Foreskin keratinocyte (primary cell): ENCODE measurements at places on chromosomes 4 and X. TPM values are rescaled to one million over a fixed set of nuclear protein-coding genes. Genes with fewer than 3 reads are reported as not detected.

Gene PPP4R3C
- not detected in 2 replicates for total RNA-seq

Gene PABPC1L2A
- not detected in 2 replicates for total RNA-seq

Gene GRID2
- total RNA-seq = not detected in 2 replicates

Gene ATP8A1
- 0.14 and 0.20 TPM in 2 replicates for total RNA-seq

Gene MAB21L2
- not detected in 2 replicates for total RNA-seq

Gene HUWE1
- 107 and 108 TPM in 2 replicates for total RNA-seq

Gene TDO2
- not detected in 2 replicates for total RNA-seq

Gene FAM53A
- 0.74 and 1.3 TPM in 2 replicates for total RNA-seq

Gene CPZ
- not detected in 2 replicates for total RNA-seq

Gene TRPC3
- total RNA-seq = not detected in 2 replicates

Gene DRD5
- not detected in 2 replicates for total RNA-seq

Gene ENPEP
- total RNA-seq = under 0.01 TPM in 1 of 2 replicates, not detected in the other

Gene TEC
- total RNA-seq = 0.07 and 0.24 TPM in 2 replicates

Gene FAT4
- 1.4 and 1.5 TPM in 2 replicates for total RNA-seq

Gene SPCS3
- total RNA-seq = 96.6 and 97.4 TPM in 2 replicates

Gene MTTP
- 0.21 TPM in 1 of 2 replicates, not detected in the other for total RNA-seq

Gene HERC6
- 34.5 and 39.8 TPM in 2 replicates for total RNA-seq

Gene SULT1E1
- total RNA-seq = 0.81 and 3.7 TPM in 2 replicates

Gene NCAPG
- 43.4 and 55.2 TPM in 2 replicates for total RNA-seq

Gene RBM41
- 16.0 and 16.5 TPM in 2 replicates for total RNA-seq

Gene CENPVL2
- not detected in 2 replicates for total RNA-seq

Gene KCNIP4
- total RNA-seq = not detected in 2 replicates

Gene ASB11
- not detected in 2 replicates for total RNA-seq

Gene ITIH6
- total RNA-seq = not detected in 2 replicates

Gene DCAF8L2
- not detected in 2 replicates for total RNA-seq

Gene FMR1NB
- total RNA-seq = not detected in 2 replicates

Gene PNMA6F
- not detected in 2 replicates for total RNA-seq

Gene GLRA3
- not detected in 2 replicates for total RNA-seq

Gene NLRP2B
- not detected in 2 replicates for total RNA-seq

Gene SOWAHD
- 0.07 TPM in 1 of 2 replicates, not detected in the other for total RNA-seq

Gene ARHGAP6
- 0.11 TPM in 1 of 2 replicates, not detected in the other for total RNA-seq

Gene CLTRN
- 0.32 and 0.37 TPM in 2 replicates for total RNA-seq

Gene STK32B
- 7.7 and 8.3 TPM in 2 replicates for total RNA-seq

Gene COX7B2
- not detected in 2 replicates for total RNA-seq
